T-helper 9 cell (primary cell): ENCODE measurements at places on chromosomes 2 and 18.

- DNase-seq: no peak
Observed at GRCh38 chr2:154794406-154794805, 95.9 kb downstream of the KCNJ3 start.

GRCh38 chr18:23450022-23450421, 3.1 kb upstream of the RIOK3 start:
- no peak for DNase-seq

DNA sequence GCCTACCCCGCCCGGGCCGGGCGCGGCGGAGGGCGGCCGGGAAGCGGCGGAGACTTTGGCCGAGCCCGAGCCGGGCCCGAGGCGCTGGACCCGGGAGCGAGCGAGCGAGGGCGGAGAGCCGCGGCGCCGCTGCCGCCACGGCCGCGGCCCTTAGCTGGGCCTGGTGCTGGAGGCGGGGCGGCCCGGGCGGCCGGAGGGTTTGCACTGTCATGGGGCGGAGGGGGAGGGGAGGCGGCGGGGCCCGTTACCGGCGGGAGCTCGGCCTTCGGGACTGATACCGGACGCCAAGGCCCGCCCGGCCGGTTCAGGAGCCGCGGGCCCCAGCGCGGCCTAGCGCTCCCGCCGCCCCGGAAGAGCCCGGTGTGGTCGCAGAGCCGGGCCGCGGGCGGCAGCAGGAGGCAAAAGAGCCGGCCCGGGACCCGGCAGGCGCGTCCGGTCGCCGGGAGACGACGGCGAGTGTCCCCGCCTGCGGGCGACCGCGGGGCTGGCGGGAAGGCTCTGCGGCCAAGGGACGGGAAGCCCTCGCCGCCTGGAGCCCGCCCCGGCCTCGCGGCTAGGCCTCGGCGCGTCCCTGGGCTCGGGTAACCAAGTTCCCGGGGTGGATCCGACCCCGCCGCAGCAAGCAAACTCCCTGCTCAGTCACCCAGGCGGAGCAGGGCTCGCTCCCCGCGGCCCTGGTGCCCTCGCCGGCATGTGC, 697 bp downstream of the KCMF1 start:
- peak; percentile 57 for DNase-seq

DNA sequence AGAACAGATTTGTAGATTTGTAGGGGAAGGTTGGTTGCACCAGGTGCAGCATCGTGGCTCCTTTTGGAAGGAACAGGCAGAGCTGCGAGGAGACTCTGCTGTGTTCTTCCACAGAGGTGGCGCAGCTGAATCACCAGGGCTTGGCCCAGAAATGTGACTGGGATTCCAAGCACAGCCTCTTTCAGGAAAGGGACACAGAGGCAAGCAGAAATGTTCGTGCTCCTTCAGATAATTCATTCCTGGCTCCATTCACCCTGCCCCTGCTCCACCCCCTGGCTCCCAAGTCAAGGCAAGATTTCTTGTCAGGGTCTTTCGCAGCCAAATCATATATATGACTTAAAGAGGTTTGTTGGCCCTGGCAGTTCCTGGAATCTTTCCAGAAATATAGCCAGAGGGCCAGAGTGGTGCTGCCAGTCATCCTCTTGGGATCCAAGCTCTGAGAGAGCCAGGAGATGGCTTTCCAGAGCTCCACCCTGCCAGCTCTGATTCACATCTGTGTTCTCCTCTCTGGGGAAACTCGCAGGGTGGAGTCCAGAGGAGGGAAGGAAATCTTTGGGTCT, 203.9 kb upstream of the TANK start:
- no peak for DNase-seq

DNA sequence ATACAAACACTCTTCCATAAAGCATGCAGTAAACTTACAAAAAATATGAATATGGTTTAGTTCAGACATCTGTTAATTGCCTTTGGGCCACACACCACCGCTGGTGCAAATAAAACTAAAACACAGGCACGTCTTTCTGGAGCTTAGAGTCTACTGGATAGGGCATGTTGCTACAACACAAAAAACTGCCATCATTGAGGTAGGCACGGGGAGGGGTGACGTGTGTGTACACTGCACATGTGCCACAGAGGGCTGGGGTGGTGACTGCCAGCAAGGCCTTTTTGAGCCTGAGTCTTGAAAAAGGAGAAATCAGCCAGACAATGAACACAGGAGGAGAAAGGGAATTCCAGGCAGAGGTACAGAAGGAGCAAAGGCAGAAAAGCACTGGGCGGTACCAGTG, 5.1 kb downstream of the SERPINE2 start:
- DNase-seq: no peak

DNA sequence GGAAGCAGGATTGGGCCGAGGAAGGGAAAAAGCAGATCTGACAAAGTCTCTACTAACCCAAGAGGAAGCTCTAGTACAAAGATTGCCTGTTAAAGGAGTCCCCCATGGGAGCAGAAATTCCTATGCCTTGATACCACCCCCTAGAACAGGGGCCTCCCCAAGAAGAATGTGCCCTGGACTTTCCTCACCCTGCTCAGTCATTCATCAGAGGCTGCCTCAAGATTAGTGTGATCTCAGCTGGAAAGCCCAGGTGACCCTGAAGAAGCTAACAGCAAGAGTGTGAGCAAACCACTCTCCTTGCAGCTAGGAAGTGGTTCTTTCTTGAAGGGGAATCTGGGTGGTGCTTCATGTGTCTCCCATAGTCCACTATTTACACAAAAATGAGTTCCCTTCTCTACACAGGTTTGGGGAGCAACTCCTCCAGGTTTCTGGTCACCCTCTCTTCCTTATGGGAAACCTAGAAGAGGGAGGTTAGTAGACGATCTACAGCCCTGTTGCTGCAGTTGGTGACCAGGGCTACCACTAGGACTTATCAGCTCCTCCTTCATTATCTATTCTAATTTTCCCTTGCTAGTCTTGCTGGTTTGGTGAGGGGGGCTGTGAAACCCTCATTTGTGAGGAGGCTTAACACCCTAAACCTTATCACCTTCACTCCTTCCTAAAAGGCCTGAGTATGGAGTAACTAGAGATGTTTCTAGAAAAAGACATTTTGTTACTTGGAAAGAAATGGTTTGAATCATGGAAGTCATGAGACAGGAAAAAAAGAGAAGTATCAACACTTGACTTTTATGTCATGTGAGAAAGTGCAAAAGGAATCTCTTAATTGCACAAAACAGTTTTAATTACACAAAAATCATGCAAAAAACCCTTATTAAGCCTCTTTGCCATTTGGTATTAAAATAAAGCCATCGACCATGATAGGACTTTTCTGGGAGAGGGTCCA, 2.9 kb upstream of the WDR7 start:
- no peak for DNase-seq

GRCh38 chr18:3538954-3539617, 89.1 kb downstream of the TGIF1 start:
- DNase-seq: no peak

DNA sequence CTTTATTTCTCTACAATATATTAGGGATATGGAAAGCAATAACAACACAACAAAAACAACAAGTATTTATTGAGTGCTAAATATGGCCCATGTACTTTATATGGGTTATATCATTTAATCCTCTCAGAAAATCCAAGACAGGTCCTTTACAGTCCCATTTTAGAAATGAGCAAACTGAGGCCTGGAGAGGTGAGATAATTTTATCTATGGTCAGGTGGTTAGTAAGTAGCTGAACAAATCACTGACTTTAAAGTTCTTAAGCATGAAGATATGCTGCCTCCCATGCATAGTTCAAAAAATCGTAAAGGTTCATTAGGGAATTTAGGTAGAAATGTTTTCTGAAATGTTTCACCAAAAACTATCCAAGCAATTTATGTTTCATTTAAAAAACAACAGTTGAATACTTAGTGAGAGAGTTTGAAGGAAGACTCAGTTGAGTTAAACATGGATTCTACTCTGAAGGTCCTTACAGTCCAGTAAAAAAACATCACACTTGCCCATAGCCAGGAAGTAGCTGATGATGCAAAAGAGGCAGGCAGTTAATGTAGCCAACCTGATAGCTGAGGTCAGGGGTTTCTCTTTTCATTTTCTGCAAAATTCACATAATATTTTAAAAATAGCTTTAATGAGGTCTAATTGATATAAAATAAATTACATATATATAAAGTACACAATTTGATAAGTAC, 7.6 kb upstream of the NFE2L2 start:
- DNase-seq: no peak

- DNase-seq: no peak
Observed at GRCh38 chr18:76588601-76589226, 93.7 kb upstream of the ZNF516 start.

DNA sequence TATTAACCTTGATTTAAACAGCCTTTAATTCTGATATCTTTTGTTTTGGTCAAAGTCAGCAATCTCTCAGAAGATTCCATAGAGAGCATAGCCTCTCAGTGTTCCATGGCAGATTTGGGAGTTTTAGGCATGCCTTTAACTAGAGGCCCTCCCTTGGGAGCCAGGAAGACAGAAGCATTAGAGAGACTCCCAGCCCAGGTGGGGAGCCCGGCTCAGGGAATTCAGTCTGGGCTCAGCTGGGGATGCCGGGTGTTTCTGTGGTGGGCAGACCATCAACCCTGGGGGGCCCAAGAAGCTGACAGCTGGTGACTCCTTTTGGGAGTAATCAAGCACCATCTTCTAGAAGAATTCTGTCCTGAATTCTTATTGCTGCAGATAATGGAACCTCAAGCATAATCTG, 99.7 kb upstream of the CELF4 start:
- no peak for DNase-seq
